ENCODE measurements at places on chromosomes 4 and X.

DNA sequence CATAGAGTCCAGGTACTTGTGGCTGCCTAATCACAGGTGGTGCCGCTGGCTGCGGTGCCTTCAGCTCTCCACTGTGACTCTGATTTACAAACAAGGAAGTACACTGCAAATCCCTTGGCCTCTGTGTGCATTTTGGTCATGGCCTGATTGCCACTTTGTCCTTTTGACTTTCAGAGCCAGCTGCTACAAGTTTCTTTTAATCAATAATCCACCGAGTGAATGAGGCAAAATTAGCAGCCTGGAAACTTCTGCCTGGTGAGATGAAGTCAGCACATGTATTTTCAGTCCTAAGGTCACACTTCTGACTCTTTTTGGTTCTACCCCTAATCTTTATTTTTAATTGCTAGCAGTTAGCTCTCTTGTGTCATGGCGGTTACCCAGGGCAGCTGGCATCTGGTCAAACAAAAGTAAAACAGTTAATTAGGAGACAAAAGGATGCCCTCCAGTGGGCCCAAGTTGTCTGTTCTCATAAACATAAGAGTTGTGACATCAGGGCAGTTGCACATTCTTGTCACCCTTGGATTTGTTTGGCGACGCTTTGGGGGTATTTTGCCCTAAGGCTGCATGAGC is 62.3 kb upstream of the LNX1 start:
- DNase-seq, result no peak

- no peak for DNase-seq
Measured at GRCh38 chrX:123487669-123488068, 245.2 kb downstream of the THOC2 start.

GRCh38 chr4:187077744-187078401 is 354.2 kb upstream of the FAT1 start:
- DNase-seq, result no peak

GRCh38 chrX:84415140-84415539 is 87.1 kb downstream of the HDX start:
- DNase-seq, result no peak

GRCh38 chrX:17737710-17737985 is 355 bp downstream of the SCML1 start:
- peak; percentile 14 for DNase-seq
